ENCODE measurements at places on chromosomes 2 and 18. TPM values are rescaled to one million over a fixed set of nuclear protein-coding genes. Genes with fewer than 3 reads are reported as not detected.

COL6A3 gene
- 835 TPM for total RNA-seq

CRYBA2 gene
- not detected for total RNA-seq

DNA sequence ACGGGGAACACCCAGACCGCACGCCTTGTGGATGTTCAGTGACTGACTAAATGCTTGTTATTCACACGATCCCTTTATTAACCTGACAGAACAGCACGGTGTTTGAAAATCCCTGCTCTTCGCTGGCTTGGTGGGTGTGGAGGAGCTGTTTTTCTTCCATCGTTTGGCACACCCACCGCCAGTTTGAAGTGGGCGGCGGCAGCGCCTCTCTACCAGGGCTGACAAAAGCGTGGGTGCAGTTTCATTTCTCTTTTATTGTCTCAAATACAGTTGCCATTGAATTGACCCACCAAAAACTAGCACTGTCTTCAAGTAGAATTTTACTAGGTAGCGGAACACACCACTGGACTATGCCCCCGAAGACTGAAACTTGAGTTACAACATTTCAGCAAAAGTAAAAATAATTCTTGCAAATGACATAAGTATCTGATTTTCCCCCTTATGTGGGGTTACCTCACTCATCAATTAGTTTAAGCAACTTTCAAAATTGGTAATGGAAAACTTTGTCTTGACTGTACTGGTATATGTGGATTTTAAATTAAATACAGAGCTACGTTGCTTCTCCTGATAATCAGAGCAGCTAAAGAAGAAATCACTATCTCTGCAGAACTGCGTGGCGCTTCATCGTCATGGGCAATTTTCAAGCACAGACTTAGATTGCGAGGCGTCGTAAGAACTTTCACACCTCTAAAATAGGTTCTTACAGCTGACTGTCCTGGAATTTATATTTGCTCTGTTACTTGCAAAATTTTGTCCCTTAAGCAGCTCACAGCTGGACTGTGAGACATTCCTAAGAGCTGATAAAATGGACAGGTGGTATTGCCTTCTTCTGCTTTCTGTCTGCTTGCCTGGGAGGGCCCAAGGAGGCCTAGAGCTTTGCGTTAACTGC, 60.9 kb downstream of the LDLRAD4 start:
- no peak for DNase-seq

GRCh38 chr2:45855374-45855773, 203.9 kb downstream of the PRKCE start:
- no peak for DNase-seq

EFHD1 gene
- 42.2 TPM for total RNA-seq

- DNase-seq: no peak
Measured at GRCh38 chr18:23526501-23527063, 23.3 kb downstream of the RMC1 start.

SLC40A1 gene
- 43.8 TPM for total RNA-seq

DNA sequence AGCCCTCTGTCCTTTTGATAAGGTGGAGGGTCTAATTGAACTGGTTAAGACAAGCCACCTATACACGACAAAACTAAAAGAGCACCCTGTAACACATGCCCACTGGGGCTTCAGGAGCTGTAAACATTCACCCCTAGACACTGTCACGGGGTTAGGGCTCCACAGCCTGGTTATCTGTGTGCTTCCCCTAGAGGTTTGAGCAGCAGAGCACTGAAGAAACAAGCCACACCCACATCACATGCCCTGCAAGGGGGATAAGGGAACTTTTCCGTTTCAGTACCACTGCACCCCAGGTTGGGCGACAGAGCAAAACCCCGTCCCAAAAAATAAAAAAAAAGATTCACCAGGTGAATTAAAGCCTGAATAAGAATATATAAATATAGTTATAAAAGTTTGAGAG, 913.7 kb upstream of the ACVR2A start:
- no peak for DNase-seq

GPR55 gene
- total RNA-seq: 0.14 TPM

SANBR gene
- 5.7 TPM for total RNA-seq

GRCh38 chr2:240991378-240992263, 6.8 kb upstream of the SNED1 start:
- peak; percentile 96 for DNase-seq

GRCh38 chr2:223971-224760, 39.7 kb downstream of the SH3YL1 start:
- no peak for DNase-seq

GRCh38 chr2:29583548-29584156, 337.7 kb downstream of the ALK start:
- DNase-seq: no peak

DNA sequence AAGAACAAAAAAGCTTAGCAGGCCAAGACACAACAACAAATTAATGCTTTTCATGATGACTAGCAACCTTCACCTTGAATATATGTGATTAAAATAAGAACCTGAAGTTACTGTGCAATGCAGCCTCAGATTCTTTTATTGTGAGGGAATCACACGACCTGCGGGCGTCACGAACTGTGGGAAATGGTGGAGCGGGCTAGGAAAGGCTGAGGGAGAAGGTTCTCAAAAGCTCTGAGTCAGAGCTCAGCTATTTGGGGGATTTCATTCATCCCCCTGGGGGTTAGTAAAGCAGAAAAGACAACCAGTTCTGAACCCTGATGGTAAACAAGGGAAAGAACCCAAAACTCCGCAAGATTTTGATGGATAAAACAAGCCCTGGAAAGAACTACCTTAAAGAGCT, 89.3 kb upstream of the NCKAP5 start:
- DNase-seq: no peak

Data from posterior vena cava (tissue), 2 donors.